ENCODE measurements at places on chromosomes 6 and 20. TPM values are rescaled to one million over a fixed set of nuclear protein-coding genes. Genes with fewer than 3 reads are reported as not detected.

The TSPO2 gene
- not detected for total RNA-seq

The RNF39 gene
- total RNA-seq: 1.5 TPM

The PRR18 gene
- total RNA-seq: under 0.01 TPM

The BIRC7 gene
- not detected for total RNA-seq

The RIN2 gene
- 27.7 TPM for total RNA-seq

The ELOVL5 gene
- 61.9 TPM for total RNA-seq

The OOEP gene
- 0.14 TPM for total RNA-seq

The DEFB112 gene
- total RNA-seq: not detected

The SIM1 gene
- total RNA-seq: not detected

The EYS gene
- not detected for total RNA-seq

The KCNQ5 gene
- 3.0 TPM for total RNA-seq

The PTGIS gene
- total RNA-seq: not detected

The HMGCLL1 gene
- total RNA-seq: not detected

The C4B gene
- 2.1 TPM for total RNA-seq

The SH3BGRL2 gene
- total RNA-seq: 12.2 TPM

The ZNF391 gene
- total RNA-seq: 1.0 TPM

The CHRNA4 gene
- total RNA-seq: not detected

The KCNK15 gene
- 0.14 TPM for total RNA-seq

The LAMA5 gene
- total RNA-seq: 50.9 TPM

The CRISP3 gene
- total RNA-seq: 0.07 TPM

The FBXO5 gene
- total RNA-seq: 2.7 TPM

The DBNDD2 gene
- 15.4 TPM for total RNA-seq

The SLC52A3 gene
- total RNA-seq: 3.5 TPM

The TRIM40 gene
- not detected for total RNA-seq

The FBXO9 gene
- 44.7 TPM for total RNA-seq

The HTR1E gene
- not detected for total RNA-seq

The MYB gene
- total RNA-seq: under 0.01 TPM

The MUCL3 gene
- not detected for total RNA-seq

The CCN5 gene
- total RNA-seq: not detected

The TTBK1 gene
- not detected for total RNA-seq

The SLC2A4RG gene
- total RNA-seq: 22.2 TPM

The GFOD1 gene
- total RNA-seq: 41.4 TPM

The PPP1R14C gene
- 63.4 TPM for total RNA-seq

The ZNF831 gene
- not detected for total RNA-seq

The RWDD2A gene
- 4.1 TPM for total RNA-seq

All from nasal cavity respiratory epithelium epithelial cell of viscerocranial mucosa (primary cell).